ENCODE measurements at places on chromosomes 1 and 21.
A peak's percentile ranks its signal among the peaks of the same experiment; 100 is the strongest.

DNA sequence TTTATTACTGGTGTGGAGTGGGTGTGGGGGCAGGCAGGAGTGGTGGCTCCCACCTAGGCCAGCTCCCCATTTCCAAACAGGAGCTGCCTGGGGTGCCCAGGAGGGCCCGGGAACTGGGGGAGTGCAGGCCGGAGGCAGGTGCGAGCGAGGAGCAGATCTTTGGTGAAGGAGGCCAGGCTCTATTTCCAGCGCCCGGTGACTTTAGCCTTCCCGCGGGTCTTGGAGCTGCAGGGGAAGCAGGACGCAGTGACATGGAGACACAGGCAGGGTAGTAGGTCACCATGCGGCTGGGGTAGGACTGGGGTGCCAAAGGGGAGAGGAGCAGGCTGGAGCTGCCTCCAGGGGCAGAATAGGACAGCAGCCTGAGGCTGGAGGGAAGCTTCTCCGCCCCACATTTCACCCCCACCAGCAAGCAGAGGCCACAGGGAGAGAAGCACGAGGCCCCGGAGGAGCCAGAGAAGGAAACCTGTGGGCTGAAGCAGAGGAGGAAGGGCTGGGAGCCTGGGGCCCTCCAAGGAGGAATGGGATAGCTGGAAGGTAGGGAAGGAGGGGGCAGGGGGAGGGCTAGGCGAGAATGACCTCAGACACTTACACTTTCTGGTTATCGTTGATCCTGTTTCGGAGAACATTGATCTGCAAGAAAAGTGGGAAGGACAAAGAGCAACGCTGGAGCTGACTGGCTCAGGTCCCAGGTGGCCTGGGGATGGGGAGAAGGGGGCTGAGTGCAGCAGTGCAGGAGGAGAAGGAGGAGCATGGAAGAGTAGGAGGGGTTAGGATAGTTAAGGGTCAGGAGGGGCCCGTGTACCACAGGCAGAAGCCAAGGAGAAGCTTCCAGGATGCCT is 18.2 kb downstream of the TNNT2 start:
- DNase-seq: no peak

GRCh38 chr1:9494936-9495758 is 44.1 kb upstream of the SLC25A33 start:
- peak; percentile 36 for DNase-seq

GRCh38 chr1:95096218-95096841 is 20.8 kb upstream of the TLCD4 start:
- no peak for DNase-seq

- no peak for DNase-seq
Observed at GRCh38 chr21:20661745-20662422, 336.3 kb upstream of the NCAM2 start.

GRCh38 chr1:8398086-8398485 is 80.2 kb downstream of the SLC45A1 start:
- DNase-seq: no peak

GRCh38 chr21:39705849-39706248 is 39.1 kb upstream of the IGSF5 start:
- DNase-seq: no peak

DNA sequence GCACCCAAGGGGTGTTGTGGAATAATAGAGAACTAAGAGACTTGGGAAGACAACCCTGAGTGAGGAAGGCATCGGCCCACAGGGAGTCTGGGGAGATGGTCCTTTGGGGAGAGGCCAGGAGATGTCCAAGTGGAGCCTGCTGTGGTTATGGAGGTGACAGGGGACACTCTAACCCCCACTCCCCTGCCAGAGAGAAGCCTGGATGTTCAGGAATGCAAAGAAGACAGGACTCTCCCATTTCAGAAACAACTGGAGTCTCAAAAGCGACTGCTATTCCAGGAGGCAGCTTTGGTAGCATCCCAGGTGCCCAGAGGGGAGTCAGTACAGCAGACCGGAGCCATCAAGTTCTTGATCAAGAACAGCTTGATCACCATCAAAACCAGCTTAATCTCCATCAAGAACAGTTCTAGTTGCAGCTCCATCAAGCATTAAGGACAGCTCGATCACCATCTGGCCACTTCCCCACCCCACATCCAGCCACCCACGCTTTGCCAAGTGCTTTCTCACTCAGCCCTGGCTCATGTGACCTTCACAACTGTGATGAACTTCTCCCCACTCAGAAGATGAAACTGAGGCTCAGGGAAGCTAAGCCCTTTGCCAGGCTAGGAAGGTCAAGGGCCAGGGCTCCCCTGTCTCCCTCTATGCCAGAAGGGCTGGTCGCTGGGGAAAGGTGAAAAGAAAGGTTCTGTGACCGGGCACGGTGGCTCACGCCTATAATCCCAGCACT is 743 bp downstream of the CD52 start:
- peak; percentile 51 for DNase-seq

- DNase-seq: no peak
Observed at GRCh38 chr1:234047123-234047522, 142.6 kb downstream of the SLC35F3 start.

DNA sequence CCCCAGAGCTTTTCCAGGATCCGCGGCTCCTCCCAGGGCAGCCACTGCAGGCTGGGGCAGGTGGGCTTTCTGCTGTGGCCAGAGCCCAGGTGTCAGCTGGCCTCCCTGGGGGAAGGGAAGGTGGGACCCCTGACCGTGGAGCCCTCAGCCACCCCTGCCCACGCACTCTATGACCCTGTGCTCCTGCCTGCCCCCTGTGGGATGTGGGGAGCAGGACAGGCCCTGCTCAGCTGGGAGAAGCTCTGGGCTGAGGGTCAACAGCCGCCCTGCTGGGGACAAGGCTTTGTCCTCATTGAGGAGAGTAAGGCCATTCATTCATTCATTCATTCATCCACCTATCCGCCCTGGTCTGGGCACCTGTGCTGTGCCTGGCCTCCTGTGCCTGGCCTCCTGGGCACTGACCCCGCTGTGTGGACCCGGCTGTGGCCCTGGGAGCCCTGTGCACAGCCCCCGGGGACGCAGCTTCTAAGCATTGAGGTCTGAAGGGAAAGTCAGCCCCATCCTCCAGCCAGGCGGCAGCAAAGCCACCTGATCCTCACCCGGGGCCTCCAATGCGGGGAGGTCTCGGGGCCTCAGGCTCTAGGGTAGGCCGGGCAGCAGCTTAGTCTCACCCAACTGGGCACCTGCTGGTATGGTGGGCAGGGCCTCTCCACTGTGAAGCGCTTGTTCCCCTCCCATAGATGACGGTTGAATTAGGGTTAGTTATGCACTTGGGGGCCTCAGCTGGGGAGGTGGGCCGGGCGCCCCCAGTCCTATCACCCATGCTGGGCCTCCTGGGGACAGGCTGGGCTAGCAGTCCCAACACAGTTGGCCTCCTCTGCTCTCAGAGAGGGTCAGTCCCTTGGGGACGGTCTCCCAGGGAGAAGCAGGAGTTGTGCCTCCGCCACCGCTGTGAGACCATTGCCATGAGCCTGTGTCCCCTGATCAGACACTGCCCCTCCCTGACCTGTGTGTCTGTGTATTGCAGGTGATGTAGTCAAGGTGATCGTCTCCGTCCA is 6.0 kb downstream of the TNFRSF14 start:
- no peak for DNase-seq

DNA sequence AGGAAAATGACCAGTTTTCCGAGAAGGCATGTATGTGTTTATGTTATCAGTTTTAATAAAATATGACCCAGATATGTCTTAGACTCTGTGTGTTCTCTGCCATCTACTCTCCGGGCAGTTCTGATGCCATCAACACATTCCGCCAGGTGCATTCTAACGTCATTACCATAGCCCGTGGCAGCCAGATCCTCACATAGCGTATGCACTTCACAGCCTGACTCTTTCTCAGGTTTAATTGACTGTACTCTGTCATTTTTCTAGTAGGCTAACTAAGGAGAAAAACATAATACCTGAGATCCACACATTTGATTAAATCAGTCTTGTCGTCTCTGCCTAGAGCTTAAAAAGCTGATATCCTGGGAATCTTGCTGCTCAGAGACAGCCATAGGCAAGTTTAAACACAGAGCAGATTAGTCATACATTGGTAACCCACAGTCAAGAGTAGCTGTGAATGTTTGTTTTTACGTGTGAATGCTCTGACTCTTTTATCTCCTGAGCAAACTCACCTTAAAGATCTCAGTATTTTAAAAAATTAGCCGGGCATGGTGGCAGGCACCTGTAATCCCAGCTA is 175.9 kb downstream of the GREM2 start:
- no peak for DNase-seq

DNA sequence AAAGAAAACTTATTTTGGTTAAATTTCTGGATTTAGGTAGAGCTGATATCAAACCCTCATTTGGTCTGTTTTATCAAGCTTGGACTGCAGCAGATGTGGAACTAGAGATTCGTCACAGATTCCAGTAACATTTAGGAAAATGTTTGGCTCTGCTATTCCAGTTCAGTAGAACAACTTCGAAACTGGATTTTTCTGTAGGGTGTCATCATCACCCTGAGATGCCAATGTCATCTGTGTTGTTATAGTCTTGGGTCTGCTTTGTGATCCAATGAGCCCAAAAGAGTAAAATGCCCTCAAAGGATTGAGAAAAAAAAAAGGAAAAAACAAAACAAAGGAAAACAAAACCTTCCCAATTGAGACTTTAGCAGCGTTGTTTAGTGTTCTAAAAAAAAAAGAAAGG is 55.4 kb downstream of the LAMC2 start:
- DNase-seq: no peak

DNA sequence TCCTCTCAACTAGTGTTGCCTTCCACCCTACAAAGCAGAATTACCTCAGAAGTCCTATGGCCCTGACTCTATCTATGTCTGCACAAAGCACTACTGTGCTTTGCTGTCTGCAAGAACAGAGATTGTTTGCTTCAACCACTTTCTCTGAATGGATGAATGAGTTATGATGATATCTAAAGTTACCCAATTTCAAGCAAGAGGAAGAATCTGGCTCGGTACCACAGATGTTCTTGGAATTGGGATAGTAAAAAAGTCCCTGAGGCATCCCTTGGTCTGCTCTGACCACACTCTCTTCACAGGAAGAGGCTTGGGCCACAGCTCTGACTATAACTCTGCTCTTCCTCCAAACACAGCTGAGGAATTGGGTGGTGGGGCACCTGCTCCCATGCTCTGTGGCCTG is 31.2 kb downstream of the MTARC1 start:
- no peak for DNase-seq

- no peak for DNase-seq
Observed at GRCh38 chr1:233197940-233198339, 97.6 kb downstream of the PCNX2 start.

GRCh38 chr1:117590273-117590925 is 15.4 kb upstream of the TENT5C start:
- DNase-seq: no peak

DNA sequence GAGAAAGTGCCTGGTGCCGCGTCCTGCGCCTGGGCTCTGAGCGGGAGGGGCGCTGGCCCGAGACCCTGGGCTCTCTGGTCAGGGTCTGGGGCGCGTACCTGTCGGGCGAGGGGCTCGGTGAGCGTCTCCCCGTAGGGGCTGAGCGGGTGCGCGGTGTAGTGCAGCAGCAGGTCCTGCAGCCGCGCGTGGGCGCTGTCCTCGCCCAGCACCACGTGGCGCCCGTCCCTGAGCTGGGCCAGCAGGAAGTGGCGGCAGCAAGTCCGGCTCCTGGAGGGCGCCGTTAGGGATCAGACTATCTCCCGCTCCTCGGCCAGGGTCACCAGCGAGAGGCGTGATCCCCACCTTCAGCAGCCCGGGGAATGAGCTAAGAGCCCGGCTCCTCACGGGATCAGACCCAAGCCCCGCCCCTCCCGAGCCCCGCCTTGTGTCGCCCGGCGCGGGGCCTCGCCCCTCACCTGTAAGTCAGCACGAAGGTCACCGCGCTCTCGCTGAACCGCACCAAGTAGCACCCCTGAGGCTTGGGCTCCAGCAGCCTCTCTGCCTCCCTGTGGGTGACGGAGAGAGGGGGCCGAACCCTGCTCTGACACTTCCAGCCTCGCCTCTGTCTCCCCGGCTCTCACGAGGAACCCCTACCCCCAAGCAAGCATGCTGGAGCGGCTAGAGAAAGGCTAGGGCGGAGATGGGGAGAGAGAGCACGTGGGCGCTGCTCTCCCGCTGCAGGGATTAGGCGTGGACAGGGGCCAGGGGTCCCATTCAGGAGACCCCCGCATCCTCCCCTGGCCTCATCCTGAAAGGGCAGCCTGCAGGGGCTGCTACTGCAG is 2.7 kb downstream of the SH2D2A start:
- peak; percentile 72 for DNase-seq

GRCh38 chr1:119631086-119631432 is 17.0 kb downstream of the ZNF697 start:
- DNase-seq: no peak

GRCh38 chr1:53726009-53726600 is 12.9 kb downstream of the GLIS1 start:
- DNase-seq: no peak

GRCh38 chr1:94597701-94598100 is 56.1 kb upstream of the F3 start:
- DNase-seq: no peak

DNA sequence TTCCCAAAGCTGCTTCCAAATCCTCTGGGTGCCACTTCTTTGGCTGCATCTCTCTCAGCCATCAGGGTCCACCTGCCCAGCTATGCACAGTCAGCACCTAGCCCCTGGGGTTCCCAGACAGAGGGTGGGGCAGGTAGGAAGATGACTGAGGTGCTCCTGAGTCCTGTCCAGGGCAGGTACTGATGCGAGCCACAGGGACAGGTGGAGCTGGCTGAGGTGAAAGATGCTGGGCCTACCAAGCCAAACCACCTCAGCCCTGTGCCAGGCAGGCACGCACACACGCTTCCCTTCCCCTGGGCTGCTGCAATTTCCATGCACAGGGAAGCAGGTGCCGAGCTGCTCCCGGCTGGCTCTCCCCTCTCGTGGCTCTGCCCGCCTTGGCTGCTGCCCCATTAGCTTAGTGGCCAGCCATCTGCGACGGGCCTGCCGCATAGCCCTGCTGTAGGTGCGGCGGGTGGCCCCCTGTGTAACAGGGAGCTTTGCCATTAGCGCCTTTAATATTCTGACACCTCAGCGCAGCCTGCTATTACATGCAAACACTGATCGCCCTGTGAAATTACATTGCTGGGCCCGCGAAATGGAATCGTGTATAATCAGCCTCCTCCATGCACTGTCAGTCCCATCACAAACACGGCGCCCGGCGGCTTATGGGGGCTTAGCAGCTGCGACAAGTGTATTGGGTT is 38.9 kb downstream of the DMAP1 start:
- DNase-seq: no peak

DNA sequence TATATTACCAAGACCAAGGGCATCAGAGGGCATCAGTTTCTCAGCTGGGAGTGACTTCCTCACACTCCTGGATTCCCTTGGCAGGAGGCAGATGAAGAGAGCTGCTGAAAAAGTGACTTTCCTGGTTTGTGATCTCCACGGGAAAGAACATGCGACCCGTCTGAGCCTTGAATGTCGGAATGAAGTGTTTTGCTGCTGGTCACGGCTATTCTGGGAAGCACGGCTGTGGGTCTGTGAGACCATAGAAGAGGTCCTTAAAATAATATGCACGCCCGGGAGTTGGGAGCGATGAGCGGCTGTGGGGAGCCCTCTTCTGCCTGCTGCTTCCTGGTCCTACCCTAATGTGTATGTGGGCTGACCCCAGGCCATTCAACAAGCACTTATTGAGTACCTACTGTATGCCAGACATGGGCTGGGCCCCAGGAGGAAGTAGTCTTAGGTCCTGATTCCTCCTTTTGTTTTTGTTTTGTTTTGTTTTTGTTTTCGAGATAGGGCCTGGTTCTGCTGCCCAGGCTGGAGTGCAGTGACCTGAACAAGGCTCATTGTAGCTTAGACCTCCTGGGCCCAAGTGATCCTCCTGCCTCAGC is 13.2 kb upstream of the UMODL1 start:
- DNase-seq: no peak

- peak; percentile 13 for DNase-seq
Observed at GRCh38 chr1:48859456-48859855, 82.8 kb upstream of the BEND5 start.

All from Ammon's horn (tissue), 1 donor.